ENCODE measurements at places on chromosomes 3 and 15. TPM values are rescaled to one million over a fixed set of nuclear protein-coding genes. Genes with fewer than 3 reads are reported as not detected.
A peak's percentile ranks its signal among the peaks of the same experiment; 100 is the strongest.

The ROBO1 gene
- total RNA-seq, result 16.3 TPM

The CFAP20DC gene
- total RNA-seq, result 0.27 TPM

The STT3B gene
- total RNA-seq, result 103 TPM

The GTF2A2 gene
- 62.5 TPM for total RNA-seq

The SH3GL3 gene
- total RNA-seq, result not detected

The NDN gene
- total RNA-seq, result not detected

The CLSTN2 gene
- not detected for total RNA-seq

The AMOTL2 gene
- total RNA-seq, result not detected

The LMAN1L gene
- total RNA-seq, result 0.57 TPM

The CYP1A2 gene
- total RNA-seq, result not detected

The GOLGA8A gene
- total RNA-seq, result 242 TPM

DNA sequence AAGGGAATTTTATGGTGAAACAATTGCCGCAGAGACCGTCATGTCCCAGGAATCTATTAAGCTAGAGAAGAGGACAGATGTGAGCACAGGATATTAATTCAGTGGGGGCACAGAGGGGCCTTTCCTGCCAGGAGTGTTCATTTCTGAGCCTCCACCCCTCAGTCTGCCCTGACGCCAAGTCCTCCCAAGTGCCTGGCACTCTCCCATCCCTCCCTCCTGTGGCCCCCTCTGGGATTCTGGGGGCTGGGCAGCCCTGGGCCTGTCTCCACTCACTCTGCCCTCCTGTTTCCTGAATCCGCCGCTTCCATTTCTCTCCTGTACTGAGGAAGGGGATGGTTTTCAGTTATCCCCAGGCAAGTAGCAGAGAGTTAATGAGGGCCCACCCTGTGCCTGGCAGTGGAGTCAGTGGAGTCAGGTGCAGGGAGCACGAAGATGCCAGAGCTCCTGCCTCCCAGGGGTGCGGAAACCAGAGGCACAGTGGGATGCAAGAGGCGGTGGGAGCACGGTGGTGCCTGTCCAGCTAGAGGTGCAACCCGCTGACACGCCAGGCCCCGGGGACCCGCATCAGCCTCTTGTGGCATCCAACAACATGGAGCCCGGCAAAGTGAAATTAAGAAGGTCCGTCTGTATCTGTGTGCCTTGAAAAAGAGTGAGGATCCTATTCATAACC is 212.5 kb downstream of the XXYLT1 start:
- no peak for DNase-seq

DNA sequence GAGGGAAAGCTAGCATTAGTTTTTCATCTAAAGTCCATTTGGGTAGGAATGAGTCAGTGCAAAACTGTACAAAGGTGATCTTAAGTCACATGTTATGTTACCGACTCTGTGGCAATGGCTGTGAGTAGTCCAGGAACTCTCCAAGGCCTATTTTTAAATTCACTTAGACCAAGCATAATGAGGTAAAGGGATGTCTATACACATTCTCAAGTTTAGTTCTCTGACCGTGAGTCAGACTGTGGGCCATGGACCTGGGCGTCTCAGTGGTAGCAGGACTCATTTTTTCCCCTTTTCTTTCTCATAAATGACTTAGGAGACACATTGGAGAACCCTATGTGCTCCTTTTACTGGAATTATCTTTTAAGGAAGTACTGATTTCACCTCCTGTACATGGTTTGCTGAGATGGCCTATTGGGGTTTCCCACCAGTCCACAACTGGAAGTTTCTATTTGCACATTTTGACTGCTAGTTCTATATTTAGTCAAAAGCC is 488.7 kb upstream of the TPRG1 start:
- no peak for DNase-seq

DNA sequence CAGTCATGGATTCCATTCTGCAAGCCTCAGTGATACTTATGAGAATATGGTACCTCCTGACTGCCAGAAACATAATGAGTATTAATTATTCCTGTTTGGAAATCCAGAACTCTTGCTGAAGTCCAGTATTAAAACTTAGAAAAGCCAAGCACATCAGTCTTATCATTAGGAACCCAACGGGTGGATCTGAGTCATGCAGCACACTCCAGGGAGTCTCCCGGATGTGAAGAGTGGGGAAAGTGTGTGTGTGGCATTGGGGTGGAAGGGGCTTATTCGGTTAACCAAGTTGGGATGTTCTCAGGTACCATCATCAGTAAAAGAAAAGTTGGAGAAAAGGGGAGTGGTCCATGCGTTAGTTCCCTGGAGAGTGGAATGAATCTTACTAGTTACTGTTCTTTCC is 181.1 kb downstream of the PLCL2 start:
- no peak for DNase-seq

- peak; percentile 61 for DNase-seq
Observed at GRCh38 chr15:41870689-41871081, 23.2 kb downstream of the SPTBN5 start.

GRCh38 chr3:130557336-130558035 is 40.5 kb downstream of the COL6A6 start:
- no peak for DNase-seq

DNA sequence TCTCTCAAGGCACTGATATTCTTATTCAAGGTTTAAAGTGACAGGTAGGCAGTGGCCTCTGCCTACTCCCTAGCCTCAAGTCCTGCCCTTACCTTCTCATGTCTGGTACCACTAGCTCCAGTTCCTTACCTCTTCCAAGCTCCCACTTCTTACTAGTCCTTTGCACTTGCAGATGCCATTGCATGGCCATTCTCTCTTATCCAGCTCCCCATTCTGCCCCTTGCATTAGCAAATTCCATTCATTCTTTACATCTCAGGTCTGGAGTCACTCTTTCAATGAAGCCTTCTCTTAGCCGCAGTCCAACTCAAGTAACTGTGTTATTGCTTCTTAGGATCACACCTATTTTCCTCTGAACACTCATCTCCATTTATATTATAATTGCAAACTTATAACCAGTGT is 807.1 kb downstream of the EDEM1 start:
- no peak for DNase-seq

GRCh38 chr3:122325769-122326168 is 721 bp downstream of the CSTA start:
- DNase-seq, result no peak

DNA sequence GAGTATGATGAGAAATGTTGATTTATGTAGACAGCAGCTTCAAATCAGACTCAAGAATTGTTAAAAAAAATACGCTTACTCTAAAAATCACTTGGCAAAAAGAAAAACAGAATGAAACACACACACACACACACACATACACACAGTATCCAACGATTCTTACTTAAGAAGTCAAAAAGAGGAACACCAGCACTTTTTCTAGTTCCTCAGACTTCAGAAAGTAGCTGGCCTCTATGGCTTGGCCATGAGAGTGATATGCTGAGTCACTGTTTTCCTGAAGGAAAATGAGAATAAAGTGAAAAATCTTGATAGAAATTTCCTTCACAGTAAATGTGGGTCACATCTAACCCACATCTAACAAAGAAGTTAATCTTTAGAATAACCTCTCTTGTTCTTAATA is 22.1 kb downstream of the CNTN3 start:
- no peak for DNase-seq

DNA sequence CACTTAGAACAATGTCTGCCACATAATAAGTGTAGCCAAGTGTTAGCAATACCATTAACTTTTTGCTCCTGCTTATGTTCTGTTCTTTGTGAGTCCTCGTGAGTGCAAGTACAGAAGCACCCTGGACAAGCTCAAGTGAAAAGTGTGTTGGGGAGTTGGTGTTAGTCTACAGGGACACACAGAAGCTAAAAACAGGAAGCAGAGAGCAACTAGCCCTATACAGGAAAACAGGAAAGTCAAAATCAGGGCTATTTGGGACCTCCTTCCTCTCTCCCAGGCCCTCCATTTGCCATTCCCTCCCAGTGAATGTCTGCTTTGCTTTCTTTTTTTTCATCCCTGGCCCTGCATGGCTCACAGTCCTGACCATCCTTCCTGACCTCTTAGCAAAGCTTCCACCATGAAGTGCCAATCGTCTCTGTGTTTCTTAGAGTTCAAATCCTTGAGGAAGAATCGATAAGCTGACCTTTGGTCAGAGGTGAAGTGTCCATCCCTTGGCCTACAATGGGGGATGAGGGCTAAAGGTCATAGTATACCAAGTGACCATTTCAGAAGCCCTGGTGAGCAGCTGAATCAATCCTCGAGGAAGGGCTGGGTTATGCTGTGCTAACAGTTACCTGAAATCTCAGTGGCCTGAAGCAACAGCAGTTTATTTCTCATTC is 328.2 kb downstream of the SHQ1 start:
- DNase-seq, result no peak

- no peak for DNase-seq
Observed at GRCh38 chr3:69425249-69425648, 39.4 kb upstream of the FRMD4B start.

DNA sequence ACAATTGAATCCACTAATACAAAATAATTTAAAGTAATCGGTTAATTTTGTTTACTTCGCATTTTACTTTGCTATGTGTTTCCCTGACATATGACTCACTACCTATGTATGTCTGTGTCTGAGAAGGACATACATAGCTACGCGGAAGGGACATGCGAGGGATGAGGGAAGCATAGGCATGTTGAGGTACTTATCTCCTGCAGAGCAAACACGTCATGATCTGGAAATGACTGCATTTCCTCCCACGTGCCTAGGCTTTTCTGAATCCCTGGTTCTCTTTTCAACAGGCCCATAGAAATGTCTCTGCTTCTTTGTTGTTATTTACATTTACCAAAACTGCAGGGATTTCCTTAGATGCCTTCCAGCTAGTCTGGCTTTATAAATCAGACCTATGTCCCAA is 27.5 kb downstream of the ALCAM start:
- no peak for DNase-seq

DNA sequence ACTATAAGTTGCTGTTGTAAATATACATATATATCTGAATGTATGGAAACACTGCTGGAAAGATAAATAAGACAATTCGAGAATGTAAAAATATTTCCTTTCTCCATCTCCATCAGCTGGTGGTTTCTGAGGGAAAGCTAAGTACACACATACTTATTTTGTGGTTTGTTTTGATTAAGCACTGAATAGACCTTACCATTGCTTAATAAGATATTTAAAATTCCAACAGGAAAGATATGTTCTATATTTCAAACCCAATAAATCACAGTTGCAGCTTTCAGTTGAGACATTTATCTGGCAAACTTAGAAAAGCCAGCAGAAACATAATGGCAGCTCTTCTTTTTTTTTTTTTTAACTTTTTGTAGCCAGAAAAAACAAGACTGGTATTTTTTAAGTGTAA is 160.4 kb downstream of the VGLL3 start:
- no peak for DNase-seq

DNA sequence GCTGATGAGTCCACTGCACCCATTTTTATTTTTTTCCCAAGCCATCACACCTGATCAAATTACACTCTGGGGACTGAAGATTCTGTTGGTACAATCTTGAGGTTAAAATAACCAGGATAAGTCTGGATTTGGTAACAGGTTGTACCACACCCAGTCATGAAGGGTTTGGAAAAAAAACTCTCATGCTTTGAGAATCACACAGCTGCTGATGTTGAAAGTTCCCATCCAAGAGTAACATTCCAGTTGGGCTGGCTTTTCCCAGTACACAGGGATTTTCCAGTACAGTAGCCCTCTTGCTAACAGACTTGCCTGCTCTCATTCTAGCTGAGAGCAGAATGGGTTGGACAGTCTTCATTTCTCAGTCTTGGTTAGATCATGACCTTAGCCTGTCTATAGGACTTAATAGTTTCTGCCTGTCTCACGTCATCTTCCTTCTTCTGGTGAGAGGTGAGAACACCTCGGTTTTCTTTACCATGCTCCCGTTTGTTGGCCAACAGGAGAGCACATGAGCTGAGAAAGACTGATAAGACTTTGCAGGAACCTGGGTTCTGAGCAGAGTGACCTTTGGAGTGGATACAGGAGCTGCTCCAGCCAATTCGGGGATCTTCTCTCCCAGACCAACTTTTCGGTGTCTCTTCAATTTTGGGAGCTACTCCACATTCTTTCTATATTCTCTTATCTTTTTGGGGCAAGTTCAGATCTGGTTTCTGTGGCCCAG is 300.1 kb upstream of the LYSMD4 start:
- DNase-seq, result no peak

- DNase-seq, result no peak
Observed at GRCh38 chr3:132669256-132669777, 9.2 kb downstream of the UBA5 start.

DNA sequence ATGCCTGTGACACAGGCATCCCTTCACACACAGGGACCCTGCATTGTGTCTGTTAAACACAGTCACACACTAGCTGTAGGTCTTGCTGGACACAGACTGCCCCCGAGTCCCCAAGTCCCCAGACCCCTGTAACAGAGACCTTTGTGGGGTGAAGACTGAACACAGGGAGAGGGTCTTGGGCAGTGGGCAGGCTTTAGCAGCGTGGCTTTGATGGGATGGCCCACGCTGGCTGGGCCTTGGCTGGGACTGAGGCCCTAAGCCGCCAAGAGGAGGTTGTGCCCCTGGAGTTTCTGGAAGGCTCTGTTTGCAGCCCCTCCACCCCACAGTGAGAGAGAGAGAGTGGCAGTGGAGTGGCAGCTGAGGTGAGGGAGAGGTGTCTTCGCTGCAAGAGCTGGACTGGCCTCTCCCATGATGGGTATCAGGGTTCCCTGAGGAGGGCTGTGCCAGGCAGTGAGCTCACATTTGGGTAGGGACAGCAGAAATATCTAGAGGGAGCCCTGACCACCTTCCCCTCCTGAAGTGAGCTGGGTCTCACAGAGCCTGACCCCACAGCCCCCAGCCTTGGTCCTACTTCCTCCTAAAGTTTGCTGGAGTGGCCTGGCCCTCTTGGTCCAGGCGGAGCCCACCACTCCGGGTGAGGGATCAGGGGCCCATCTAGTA is 635 bp upstream of the VILL start:
- DNase-seq, result no peak

DNA sequence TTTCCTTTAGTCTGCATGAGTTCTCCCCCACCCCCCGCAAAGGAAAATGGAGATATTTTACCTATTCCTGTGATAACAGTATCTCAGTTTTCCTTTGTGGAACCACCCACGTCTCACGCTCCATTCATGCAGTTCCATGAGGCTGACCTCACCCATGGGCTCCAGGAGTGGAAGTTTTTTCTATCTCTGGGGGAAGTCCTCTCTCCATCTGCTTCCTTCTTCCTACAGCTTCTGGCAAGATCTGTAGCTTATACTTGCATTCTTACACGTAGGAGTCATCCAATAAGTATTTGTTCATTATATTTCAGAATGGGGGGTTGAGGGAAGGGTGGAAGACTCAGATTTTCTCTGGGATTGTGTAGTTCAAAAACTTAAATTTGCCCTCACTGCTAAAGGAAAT is 5.8 kb upstream of the GLCE start:
- no peak for DNase-seq

Measured in naive thymus-derived CD8-positive, alpha-beta T cell (primary cell).